ENCODE measurements at places on chromosomes 7 and 10.

DNA sequence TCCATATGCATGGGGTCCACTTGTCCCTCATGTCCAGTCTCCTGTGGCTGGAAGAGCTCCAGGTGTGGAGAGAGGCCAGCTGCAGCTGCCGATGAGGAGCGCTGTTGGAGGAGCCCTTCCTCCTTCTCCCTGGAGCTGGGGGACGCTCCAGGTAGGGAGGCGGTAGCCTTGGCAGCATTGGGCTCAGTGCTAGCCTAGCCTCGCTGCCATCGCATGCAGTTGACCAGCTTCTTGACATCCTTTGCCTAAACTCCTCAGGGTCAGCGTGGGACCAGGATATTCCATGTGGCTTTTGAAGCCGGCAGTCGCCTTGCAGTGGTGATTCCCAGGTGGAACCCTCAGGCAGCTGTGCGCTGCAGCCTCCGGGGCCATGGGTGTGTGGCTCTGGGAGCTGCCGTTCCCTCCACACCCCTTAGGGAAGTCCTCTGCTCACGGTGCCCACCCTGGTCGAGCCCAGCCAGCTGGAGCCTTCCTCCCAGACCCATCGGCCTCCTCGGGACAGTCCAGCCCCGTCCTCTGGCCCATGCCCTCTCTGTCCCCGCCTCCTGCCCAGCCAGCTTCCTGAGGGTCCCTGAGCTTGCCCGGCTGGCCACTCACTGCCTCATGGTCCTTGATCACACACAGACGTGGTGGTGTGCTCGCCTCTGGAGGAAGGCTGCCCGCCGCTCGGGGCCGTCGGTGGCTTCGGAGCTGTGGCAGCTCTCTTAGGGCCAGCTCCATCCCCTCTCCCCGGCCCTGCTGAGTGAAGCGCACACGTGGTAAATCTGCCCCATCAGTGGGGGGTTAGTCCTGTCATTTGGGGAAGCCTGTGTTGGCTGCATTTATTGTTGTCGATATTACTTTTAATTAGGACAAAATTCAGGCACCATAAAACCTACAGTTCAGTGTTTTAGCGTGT lies 21.2 kb downstream of the INPP5A start:
- no peak for DNase-seq

GRCh38 chr7:130065500-130066152 lies 4.7 kb upstream of the KLHDC10 start:
- DNase-seq: no peak

DNA sequence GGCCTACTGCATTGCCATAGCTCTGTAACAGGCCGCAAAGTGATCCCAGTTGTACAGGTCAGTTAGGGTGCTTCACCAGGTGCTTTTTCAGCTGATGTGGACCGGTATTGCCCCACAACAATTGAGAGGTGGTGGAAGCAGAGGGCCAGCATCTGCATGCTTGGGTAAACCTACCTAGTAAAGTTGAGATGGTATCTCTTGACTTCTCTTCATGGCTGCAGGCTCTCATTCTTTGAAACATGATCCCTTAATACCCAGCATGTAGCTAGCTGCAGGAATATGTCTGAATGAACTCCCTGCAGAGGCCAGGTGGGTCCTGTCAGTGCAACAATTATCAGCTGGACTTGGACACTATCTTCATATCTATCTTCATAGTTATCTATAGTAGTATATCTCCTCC lies 60.7 kb upstream of the CCDC6 start:
- no peak for DNase-seq

- no peak for DNase-seq
Observed at GRCh38 chr10:69628891-69629290, 1.2 kb upstream of the FAM241B start.

DNA sequence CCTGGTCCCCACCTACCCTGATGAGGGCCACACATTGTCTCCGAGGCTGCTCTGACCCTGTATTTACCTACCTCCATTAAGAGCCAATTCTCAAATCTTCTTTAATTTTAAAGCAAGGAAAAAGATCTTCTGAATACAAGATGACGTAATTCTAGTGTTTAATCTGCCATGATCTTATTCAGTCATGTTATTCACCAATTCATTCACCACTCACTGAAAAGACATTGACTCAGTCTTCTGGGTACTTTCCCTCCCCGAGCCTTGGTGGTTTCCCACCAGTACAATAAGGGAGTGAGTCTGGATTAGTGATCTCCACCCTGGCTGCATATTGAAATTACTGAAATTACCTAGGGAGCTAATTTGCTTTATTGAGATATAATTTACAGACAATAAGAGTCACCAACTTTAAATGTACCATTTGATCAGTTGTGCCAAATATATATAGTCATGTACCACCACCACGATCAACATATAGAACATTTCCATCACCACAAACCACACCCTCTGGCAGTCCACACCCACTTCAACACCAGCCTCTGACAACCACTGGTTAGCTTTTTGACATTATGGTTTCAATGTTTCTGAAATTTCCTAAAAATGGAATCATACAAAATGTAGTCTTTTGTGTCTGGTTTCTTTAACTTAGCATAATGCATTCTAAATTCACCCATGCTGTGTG lies 117.5 kb upstream of the UNC5B start:
- DNase-seq: no peak

DNA sequence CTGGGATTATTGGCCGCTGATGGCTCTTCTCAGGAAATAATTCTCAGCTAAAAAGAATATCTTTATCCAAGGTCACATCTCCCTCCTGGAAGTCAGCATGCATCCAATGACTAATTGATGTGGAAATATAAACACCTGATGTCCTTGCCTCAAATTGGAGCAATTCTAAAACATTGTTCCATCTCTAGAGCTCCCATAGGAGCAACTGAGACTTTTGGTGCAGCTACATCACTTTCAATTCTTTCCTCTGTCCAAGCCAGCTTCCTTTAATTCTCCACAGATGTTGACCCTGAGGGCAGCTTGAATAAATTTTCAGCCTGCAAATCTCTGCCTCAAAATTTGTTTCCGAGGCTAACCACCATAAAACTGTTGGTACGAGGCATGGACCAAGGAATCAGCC lies 43.9 kb upstream of the KCND2 start:
- no peak for DNase-seq

Measured in NCI-H1092 treated with DMSO at 0.1 percent for 48 hours (cell line).